ENCODE measurements at places on chromosomes 5 and 9.

DNA sequence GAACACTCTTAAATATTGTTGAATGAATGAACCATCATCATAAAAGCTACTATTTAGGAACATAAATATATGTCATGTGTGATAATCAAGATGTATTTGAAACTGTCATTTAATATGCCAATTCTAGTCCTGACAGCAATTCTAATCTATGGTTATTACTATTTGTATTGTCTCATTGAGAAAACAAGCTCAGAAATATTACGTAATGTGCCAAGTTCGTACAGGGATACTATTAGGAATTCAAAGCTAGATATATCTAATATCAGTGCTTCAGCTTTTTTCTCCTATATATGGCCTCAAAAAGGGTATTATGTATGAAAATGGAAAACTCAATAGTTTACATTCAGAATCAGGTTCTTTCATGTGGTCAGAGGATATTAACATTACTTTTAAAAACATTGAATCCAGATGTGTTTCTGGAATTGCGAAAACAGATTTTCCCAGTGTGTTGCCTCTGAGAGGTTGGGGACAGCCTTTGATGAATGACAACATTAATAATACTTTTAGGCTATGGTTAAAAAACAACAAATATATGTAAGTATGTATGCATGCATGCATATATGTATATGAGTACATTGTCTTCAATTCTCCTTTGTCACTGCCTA is 95.1 kb downstream of the KCTD16 start:
- no peak for DNase-seq

- DNase-seq: no peak
Observed at GRCh38 chr5:6572825-6573380, 59.9 kb downstream of the NSUN2 start.

DNA sequence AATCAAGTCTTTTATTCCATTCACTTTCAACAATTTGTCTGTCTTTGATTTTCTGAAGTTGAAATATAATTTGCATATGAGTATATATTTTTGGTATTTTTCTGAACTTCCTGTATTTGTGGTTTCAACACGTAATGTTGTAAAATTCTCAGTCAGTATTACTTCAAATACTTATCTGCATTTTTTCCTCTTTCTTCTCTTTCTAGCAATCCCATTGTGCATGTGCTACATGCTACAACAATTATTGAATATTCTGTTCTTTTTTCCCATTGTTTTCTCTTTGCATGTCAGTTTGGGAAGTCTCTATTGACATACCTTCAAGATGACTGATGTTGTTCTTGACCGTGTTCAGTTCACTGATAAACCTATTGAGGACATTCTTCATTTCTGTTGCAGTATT is 5.6 kb upstream of the ANKRD18A start:
- DNase-seq: no peak

- no peak for DNase-seq
Observed at GRCh38 chr9:14713187-14713767, 9.3 kb downstream of the CER1 start.

- no peak for DNase-seq
Observed at GRCh38 chr5:60178101-60178500, 284.6 kb upstream of the PDE4D start.

- DNase-seq: no peak
Observed at GRCh38 chr5:9126490-9126889, 419.4 kb downstream of the SEMA5A start.

GRCh38 chr5:35120715-35121114 is 73.0 kb upstream of the AGXT2 start:
- DNase-seq: no peak
